Neural crest cell (in vitro differentiated cells): ENCODE measurements at places on chromosomes 2 and 18.

DNA sequence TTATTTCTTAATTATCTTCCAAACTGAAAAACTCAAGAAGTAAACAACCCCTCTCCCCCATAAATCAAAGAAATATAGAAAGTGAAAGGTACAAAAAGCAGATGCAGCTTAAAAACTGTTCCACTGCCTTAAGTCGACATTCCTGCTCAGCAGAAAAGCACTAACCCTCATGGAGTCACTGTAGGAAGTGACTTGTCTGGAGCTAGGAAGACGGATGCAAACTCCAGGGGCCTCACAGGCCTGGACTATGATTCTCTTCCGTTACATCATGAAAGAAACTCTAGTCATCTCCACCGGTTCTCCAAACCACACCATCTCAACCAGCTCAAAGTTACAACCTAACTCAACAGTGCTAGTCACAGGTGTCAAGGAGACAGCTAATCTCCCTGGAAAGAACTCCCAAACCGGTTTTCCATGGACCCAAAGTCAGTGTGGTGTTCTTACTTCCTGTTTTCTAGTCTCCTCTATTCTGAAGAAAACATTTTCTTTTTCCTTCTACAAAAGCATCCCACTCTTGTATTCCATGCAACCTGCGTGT lies 128.4 kb downstream of the PIEZO2 start:
- no peak for DNase-seq

- no peak for DNase-seq
Observed at GRCh38 chr2:25026008-25026530, 15.8 kb upstream of the EFR3B start.

DNA sequence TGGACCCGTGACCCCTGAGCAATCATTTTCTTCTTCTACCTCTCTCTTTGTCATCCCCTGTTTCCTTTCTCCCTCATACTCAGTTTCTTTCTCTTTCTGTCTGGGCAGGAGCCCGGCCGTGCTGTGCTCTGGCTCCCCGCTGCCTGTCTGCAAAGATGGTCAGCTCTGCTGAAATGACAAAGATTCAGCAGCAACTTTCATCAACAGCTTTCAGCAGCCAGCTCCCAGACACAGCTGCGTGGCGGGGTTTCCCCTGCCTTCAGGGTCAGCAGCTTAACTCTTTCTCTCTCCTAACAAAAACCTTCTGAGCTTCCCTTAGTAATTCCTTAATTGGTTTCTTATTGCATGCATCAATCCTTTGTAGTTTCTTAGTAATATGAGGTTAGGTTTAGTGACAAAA lies 1234.4 kb downstream of the CNTNAP5 start:
- DNase-seq, result no peak

DNA sequence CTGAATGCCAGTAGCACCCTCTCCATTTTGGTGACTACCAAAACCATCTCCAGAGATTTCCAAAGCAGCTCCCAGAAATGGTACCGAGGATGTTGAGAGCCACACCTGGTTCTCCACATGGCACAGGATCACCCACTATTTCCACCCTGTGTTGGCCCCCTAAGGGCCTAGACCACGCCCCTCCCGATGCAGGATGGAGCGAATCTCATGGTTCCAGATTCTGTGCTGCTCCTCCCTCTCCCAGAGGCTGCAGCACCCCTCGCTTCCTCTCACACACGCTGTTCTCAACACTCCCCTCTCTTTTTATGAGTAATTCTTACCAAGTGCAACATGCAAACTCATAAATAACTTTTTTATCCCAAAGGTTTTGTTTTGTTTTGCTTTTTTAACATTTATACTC lies 571.5 kb downstream of the STK39 start:
- no peak for DNase-seq

DNA sequence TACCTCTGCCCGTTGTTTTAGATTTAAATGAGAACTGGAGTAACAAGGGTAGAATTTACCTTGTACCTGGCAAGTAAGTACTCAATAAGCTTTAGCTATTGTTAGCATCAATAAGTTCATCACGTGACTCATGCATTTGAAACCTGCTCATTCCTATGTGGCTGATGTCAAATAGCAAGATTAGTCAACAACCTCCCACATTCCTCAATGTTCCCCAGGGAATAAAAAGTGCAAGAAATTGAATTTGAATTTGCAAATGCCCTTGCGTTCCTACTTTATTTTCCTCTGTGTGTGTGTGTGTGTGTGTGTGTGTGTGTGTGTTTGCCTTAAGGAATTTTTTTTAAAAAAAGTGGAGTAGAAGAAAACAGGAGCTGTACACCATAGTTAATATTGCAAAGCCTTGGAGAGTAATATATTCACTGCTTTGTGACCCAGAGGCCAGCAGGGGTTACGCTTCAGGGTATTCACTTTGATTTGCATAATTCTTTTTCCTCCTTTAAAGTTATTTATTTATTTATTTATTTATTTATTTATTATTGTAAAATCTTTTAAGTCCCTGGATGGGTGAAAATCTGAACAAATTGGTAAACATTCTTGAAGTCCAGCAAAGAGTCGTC lies 43.9 kb upstream of the DNAH7 start:
- DNase-seq, result no peak

- DNase-seq, result no peak
Observed at GRCh38 chr2:110873597-110874452, 141.5 kb downstream of the ACOXL start.

GRCh38 chr2:150889141-150889540 lies 372.5 kb downstream of the RBM43 start:
- DNase-seq, result no peak

DNA sequence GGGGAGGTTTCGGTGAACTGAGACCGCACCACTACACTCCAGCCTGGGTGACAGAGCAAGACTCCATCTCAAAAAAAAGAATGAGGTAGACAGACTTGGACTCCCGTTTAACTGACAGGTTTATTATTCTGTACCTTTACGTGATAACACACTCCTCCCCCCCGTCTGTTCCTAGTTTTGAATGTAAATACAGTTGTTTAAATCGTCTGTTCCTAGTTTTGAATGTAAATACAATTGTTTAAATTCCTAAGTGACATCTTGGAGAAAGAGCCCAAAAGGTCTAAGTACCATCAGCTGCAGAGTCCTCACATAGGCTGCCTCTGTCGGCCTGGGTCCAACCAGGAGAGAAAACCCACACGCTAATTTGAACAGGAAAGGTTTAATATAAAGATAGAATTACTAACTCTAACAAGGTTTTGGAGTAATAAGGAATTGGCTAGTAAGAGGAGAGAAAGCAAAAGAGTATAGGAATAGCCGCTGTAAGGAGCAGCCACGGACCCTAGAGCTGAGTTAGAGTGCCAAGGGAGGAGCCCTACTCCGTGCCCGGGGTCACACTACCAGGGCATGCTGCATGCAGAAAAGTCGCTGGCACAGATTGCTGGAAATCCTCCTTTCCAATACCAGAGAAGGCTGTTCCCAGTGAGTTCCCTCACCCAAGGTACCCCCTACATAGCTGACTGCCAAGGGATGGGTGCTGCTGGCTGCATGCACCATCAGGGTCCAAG lies 83.5 kb upstream of the RANBP2 start:
- no peak for DNase-seq

DNA sequence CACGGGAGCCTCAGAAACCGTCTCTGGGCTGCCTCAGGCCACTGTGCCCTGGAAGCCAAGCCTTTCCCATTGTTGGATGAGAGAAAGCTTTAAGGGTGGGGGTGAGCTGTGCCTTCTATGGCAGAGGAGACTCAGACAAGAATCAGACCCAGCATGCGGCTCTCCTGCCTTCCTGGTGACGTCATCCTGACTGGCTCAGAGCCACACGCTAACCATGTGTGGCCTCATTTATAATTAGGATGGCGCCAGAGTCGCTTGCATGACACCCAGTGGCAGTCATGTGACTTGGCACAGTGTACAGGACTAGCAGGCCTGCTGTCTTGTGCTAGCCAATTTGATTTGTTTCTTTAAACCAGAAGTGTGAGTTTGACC lies 99.1 kb downstream of the SH3BP4 start:
- no peak for DNase-seq

DNA sequence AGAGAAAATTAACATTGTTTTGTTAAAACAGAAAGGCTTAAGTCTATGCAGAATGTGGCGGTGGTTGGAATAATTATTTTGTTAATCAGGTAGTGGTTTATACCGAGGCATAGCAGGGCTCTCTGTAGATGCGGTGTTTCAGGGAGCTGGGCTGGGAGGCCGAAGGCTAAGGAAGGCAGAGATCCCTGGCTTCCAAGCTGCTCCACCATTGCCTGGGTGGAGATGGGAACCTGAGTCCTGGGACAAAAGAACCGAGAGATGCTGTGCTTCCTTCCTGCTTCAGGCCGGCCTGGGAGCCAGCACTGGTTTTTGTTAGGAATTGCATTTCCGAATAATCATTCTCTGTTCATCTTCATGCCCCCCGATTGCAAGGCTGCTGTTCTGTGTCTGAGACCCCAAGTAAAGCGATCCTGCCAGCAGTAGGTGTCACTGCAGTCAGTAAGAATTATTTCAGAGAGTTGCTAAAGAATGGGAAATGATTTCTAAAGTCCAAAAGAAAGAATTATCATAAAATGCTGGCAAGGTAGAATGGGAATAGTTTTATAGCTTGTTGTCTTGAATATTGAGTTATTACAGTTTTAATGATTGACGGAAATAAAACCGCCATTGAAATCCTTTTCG lies 824.9 kb downstream of the GALR1 start:
- DNase-seq, result no peak

GRCh38 chr2:181458871-181459270 lies 1.7 kb downstream of the ITGA4 start:
- no peak for DNase-seq

- DNase-seq, result no peak
Observed at GRCh38 chr2:16260041-16260830, 319.9 kb downstream of the MYCN start.

DNA sequence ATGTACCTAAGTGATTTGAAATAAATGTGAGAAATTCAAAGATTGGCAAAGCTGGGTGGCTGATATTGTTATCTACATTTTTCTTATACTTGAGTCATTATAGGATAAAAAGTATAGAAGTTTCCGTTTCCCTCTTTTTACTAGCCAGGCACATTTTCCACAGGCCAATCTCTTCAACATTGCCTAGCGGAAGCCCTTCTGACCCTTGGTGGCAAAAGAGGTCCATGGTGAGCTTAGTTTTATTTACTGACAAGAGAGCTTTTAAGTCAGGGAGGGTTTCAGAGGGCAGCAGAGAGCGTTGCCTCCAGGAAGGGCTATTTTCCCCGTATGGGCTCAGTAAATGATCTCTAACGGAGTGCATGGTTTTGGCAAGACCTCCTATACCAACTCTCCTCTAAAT lies 15.1 kb upstream of the RHOB start:
- DNase-seq, result no peak

GRCh38 chr2:159300586-159300985 lies 14.1 kb upstream of the WDSUB1 start:
- DNase-seq, result no peak

DNA sequence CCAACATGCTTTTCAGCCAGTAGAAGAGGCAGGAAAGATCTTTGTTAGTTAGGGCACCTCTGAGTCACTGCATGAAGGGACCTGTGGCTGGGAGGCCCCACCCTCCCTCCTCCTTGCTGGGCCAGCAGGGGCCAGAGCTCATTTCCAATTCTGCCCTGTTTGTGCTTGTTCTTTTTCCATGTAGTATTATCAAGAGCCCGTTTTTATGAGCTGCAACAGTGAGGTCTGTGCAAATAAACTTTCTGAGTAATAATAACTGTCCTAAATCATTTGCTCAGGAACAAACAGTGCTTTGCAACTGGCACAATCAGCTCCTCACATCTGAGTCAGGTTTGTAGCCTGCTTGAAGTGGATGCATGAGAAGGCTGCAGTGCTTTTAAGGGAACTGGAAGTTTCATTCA lies 128.0 kb downstream of the ARL4C start:
- DNase-seq, result no peak

- no peak for DNase-seq
Observed at GRCh38 chr2:115874427-115874826, 1432.0 kb downstream of the DPP10 start.

- DNase-seq, result no peak
Observed at GRCh38 chr2:171407030-171407675, 26.6 kb downstream of the METTL8 start.

GRCh38 chr18:13183359-13183758 lies 35.2 kb upstream of the LDLRAD4 start:
- DNase-seq, result no peak

DNA sequence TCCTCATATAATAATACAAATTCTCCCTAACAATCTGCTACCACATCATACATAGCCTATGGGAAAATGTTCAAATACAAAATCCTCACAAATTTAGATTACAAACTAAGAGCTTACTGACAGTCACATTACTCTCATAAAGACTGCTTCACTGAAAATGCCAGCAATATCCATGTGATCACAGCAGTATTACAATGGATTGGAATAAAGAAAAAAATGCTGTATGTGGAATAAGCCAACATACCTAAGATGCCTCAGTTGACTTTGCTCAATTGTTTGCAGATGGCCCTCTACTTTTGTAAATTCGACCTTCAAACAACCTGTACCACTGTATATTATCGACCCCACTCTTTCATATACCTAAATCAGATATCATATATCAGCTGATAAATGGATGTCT lies 88.7 kb downstream of the DYM start:
- no peak for DNase-seq

GRCh38 chr2:203913947-203914346 lies 22.6 kb upstream of the ICOS start:
- no peak for DNase-seq

DNA sequence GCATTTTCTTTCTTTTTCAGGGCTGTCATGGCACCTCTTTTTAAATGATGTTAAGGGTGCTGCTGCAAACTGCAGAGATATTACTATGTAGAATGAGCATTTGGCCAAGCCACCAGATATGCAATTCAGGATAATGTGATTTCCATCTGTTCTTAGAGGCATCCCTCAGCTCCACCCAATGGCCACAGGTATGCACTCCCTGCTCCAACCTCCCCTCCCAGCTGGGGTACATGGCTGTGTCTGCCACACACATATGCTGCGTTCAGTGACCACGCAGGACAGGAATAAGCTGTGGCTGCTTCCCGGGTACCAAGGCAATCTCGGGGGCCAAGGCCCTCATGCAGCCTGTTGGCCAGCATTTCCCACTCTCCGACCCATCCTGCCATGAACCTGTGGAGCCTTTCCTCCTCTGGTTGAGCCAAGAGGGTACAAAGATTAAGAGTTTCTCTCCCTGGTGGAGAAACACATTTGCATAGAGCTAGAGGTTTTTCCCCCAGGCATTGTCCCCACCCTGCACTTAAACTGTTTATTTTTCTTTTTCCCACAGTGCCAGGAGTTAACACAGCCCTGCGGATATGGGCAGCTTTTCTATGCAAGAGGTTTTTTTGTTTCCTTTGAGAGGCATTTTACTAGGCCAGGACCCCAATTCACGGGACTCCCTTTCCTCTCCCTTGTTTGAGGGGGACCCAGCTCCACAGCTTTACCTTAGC lies 147.0 kb downstream of the GCA start:
- no peak for DNase-seq
